ENCODE measurements at places on chromosomes 2 and 18. TPM values are rescaled to one million over a fixed set of nuclear protein-coding genes. Genes with fewer than 3 reads are reported as not detected.

GRCh38 chr2:8628179-8628865 lies 53.5 kb upstream of the ID2 start:
- H3K27me3 ChIP-seq = no peaks in the 10 kb centered on the region
- no peaks in the 10 kb centered on the region for H3K36me3 ChIP-seq
- peaks cover 16% of the 10 kb centered on the region for H3K4me1 ChIP-seq
- H3K4me3 ChIP-seq = no peak overlapping the region

The PDE1A gene
- total RNA-seq = not detected

DNA sequence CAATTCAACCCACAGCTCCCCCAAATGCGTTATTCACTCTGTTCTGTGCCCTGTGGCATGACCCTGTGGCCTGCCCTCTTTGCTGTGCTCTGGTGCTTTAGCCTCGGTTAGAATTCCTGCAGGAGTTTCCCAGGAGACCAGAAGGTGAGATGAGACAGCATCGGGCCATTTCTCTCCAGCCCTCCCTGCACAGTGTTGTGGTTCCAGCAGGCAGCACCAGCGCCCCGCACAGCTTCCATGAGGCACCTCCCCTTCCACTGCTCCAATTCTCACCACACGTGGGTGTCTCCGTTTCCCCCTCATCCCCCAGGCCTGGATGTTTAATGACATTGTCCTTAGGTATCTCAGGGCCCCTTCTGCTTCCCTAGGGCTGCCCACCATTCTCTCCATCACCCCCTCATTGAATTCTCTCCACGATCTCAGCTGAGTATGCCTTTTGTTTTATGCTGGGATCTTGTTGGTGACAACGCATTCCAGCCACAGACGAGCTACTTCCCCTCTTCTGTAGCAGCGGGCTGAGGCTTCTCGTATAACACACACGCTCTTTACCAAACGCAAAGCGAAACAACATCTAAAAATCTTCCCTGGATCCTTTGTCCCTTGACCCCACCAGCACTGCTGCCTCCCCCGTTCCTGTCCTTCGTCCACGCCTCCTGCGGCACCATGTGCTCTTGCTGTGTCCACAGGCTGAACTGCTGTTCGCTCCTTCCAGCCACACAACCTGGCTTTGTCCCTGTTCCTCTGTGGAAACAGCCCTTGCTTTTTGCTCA lies 35.1 kb downstream of the ACKR3 start:
- peaks cover 40% of the 10 kb centered on the region for H3K27me3 ChIP-seq
- no peak overlapping the region for H3K27ac ChIP-seq
- peaks cover 7% of the 10 kb centered on the region for H3K4me1 ChIP-seq
- DNase-seq = no peak
- no peaks in the 10 kb centered on the region for H3K36me3 ChIP-seq
- H3K4me3 ChIP-seq = no peak overlapping the region

The AKAIN1 gene
- total RNA-seq = not detected

DNA sequence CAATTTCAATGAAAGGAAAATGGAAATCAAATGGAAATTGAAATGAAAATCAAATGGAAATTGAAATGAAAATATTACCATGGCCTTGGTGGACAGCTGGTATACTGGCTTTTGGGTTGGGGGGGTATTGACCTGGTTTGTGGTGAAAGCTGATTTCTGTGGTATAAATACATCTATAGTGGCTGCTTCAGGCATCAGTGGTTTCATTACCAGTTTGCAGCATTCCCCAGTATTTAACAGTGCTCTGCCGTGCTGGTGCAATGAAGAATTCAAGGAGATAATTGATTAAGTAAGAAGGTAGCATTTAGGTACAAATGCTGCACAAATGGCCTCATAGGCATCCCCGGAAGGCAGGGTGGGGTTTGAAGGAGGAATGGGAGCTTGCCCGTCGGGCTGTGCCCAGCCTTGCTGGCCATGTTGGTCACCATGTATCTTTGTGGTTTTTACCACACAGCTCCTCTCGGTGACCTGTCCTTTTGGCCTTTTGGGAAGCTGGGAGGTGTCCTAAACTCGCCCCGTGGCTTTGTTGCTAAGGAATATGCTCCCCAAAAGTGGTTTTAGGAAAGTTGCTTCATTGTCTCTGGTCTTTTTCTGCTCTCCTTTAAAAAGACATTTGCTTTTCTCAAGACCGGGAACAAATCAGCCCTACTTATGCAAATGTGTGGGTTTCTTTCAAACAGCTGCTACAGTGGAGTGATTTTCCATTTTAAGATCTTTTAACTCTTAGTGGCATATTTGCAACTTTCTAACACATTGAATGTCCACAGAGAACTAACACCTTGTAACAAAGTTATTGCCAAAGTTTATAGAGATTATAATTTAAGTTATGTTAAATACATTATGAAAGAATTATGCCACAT lies 28.6 kb downstream of the SNTG2 start:
- H3K4me3 ChIP-seq = peak overlapping the region; percentile 2
- H3K27ac ChIP-seq = peak overlapping the region; percentile 54
- peaks cover 24% of the 10 kb centered on the region for H3K27me3 ChIP-seq
- no peak for DNase-seq
- H3K36me3 ChIP-seq = no peaks in the 10 kb centered on the region
- H3K4me1 ChIP-seq = peaks cover 50% of the 10 kb centered on the region

The EMILIN2 gene
- 80.9 TPM for total RNA-seq

GRCh38 chr2:2758793-2759367 lies 427.8 kb upstream of the MYT1L start:
- H3K4me1 ChIP-seq = no peaks in the 10 kb centered on the region
- H3K27ac ChIP-seq = no peak overlapping the region
- DNase-seq = no peak

DNA sequence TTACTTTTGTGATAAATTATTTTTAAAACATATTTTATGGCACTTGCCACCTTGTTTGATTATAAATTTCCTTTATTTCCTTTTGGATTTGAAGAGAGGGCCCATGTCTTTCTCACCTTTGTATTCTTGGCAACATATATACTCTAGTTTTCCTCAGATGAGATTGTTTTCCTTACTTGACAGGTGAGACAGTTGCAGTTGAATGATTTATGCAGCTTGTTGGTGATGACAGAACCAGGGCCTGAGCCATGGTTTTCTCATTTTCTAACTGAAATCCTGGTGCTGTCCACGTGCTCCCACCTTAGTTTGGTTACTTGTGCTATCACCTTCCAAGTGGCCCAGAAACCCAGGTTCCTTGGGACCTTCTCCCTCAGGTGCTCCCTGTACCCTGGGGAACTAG lies 58.2 kb downstream of the TTC39C start:
- no peak overlapping the region for H3K4me3 ChIP-seq
- H3K27ac ChIP-seq = no peak overlapping the region
- H3K27me3 ChIP-seq = no peaks in the 10 kb centered on the region
- peaks cover 11% of the 10 kb centered on the region for H3K4me1 ChIP-seq
- DNase-seq = no peak

GRCh38 chr2:109611467-109612095 lies 2.2 kb downstream of the SEPTIN10 start:
- H3K27ac ChIP-seq = no peak overlapping the region
- no peak for DNase-seq
- peaks cover 52% of the 10 kb centered on the region for H3K27me3 ChIP-seq

GRCh38 chr18:39486268-39486667 lies 1920.7 kb upstream of the CELF4 start:
- H3K27me3 ChIP-seq = no peaks in the 10 kb centered on the region
- no peaks in the 10 kb centered on the region for H3K4me1 ChIP-seq
- no peak for DNase-seq
- no peak overlapping the region for H3K27ac ChIP-seq
- no peak overlapping the region for H3K4me3 ChIP-seq

GRCh38 chr2:7740114-7740513 lies 822.9 kb downstream of the RNF144A start:
- no peaks in the 10 kb centered on the region for H3K27me3 ChIP-seq
- H3K27ac ChIP-seq = no peak overlapping the region
- H3K36me3 ChIP-seq = no peaks in the 10 kb centered on the region
- no peak for DNase-seq

- DNase-seq = no peak
- H3K4me3 ChIP-seq = no peak overlapping the region
- H3K36me3 ChIP-seq = no peaks in the 10 kb centered on the region
- H3K27me3 ChIP-seq = no peaks in the 10 kb centered on the region
- H3K27ac ChIP-seq = no peak overlapping the region
Observed at GRCh38 chr18:52160636-52161035, 179.4 kb upstream of the DCC start.

DNA sequence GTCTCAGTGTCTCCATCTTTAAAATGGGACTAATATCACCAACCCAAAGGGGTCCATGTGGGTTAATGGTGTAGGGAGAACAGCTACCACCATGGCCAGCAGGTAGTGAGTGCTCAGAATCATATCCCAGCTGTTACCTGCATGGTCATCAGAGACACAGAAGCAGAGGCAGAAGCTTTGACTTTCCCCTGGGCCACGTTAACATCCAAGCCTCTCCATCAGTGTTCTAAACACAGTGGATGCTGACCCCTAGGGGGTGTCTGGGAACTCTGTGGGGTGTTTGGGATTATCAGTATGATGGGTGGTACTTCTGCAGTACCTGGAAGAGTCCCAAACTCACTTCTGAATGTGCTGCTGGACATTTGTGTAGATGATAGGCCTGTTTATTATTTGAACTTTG lies 93.6 kb downstream of the GYPC start:
- DNase-seq = no peak
- H3K4me3 ChIP-seq = no peak overlapping the region
- no peaks in the 10 kb centered on the region for H3K4me1 ChIP-seq
- peaks cover 10% of the 10 kb centered on the region for H3K27me3 ChIP-seq
- no peaks in the 10 kb centered on the region for H3K36me3 ChIP-seq

Data from activated B cell treated with CpG ODN at 0.5 μM for 24 hours (primary cell).